Mesothelial cell of epicardium (in vitro differentiated cells): ENCODE measurements at places on chromosomes 1 and 21. TPM values are rescaled to one million over a fixed set of nuclear protein-coding genes. Genes with fewer than 3 reads are reported as not detected.

FMOD gene
- total RNA-seq, result 77.3 to 86.0 TPM (median 82.1 TPM) in 3 replicates

MROH9 gene
- total RNA-seq, result not detected in 3 replicates

SFN gene
- total RNA-seq, result 2.7 to 4.4 TPM (median 3.8 TPM) in 3 replicates

SH3BGRL3 gene
- 35.6 to 37.4 TPM (median 36.3 TPM) in 3 replicates for total RNA-seq

MIXL1 gene
- total RNA-seq, result 3.2 to 4.3 TPM (median 3.4 TPM) in 3 replicates
